ENCODE measurements at places on chromosomes 5 and 9.
A peak's percentile ranks its signal among the peaks of the same experiment; 100 is the strongest.

GRCh38 chr9:135103931-135104639, 16.6 kb downstream of the OLFM1 start:
- no peak for DNase-seq

GRCh38 chr9:115690786-115691496, 462.6 kb upstream of the PAPPA start:
- no peak for DNase-seq

GRCh38 chr5:131634238-131634637, 791 bp downstream of the RAPGEF6 start:
- DNase-seq, result no peak

DNA sequence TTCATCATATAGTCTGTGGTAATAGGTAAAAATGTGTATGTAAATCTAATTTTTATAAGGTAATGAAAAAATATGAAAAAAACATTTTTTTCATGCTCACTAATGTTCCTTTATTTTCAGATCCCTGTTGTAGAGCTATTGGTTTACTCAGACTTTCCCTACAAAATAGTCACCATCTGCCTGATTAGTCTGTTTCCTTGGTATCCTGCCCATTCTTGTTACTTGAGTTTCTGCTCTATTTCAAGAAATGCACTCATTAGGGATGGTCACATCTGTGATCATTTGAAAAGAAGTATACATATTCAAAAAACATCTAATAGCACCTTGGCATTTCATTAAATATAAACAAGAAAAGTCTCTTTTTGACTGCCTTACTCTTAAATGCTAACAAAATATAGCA, 21.6 kb upstream of the RASA1 start:
- DNase-seq, result no peak

DNA sequence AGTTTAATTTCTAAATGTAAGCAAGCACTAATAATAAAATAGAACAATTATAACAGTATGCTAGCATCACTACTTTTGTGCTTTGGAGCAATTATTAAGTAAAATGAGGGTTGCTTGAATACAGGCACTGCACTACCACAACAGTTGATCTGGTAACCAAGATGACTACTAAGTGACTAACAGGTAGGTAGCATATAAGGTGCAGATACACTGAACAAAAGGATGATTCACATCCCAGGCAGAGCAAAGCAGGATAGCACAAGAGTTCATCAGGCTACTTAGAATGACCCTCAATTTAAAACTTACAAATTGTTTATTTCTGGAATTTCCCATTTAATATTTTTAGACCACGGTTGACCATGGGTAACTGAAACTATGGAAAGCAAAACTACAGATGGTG, 48.0 kb upstream of the RGS7BP start:
- DNase-seq, result no peak

DNA sequence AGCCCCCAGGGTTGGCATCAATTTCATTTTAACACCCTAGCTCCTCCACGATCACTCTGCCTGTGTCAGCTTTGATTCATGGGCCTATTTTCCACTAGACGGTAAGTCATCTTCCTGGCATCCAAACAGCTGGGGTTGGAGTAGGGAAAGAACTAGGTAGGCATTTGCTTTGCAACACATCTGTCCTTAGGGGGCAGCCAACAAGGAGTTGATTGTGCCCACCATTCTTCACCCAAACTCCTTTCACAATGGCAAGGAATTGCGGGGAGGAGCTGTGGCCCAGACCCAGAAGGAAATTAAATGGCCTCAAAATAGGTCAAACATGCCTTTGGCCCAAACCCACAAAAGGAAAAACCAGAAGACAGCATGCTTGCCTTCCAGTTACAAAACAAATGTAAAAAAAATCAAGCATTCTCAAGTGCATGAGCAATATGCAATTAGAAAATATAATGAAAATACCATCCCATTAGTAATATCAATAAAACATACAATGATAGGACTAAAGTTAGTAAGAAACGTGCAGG, 71.8 kb downstream of the NRG2 start:
- no peak for DNase-seq

- no peak for DNase-seq
These were observed 381.8 kb downstream of the MLLT3 start for GRCh38 chr9:20240498-20240897.

- DNase-seq, result peak; percentile 77
These were observed 851 bp downstream of the NACC2 start for GRCh38 chr9:136093995-136094881.

DNA sequence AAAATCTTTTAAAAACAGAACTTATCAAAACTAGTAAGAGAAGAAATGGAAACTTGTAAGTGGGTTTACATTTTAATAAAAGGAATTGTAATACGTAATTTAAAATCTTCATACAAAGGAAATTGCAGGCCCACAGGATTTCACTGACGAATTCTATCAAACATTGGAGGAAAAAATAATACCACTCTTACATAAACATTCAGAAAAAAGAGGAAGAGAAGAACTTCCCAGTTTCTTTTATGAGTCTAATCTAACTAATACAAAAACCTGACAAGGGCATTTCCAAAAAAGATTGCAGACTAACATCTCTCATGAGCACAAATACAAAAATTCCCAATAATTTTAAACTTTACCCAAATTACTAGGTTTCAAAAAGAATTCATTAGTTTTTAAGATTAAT, 149.0 kb downstream of the RANBP17 start:
- DNase-seq, result no peak
